ENCODE measurements at places on chromosomes 2 and 18.

DNA sequence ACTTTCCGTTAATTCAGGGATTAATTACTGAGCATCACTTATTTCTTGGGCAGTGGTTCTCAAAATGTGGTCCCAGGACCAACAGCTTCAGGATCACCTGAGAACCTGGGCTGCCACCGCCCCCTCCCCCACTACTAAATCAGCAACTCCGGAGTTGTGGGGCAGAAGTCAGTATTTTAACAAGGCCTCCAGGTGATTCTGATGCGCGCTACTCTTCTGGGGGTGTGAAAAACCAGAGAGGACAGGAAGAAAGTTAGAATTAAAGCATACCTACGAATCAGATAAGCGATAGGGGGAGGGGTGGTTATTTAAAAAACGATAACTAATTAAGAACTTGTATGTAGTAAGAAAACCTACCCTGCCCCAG is 319 bp downstream of the ZSCAN30 start:
- DNase-seq, result no peak

GRCh38 chr2:82740527-82740926 is 1718.6 kb downstream of the SUCLG1 start:
- DNase-seq, result no peak

DNA sequence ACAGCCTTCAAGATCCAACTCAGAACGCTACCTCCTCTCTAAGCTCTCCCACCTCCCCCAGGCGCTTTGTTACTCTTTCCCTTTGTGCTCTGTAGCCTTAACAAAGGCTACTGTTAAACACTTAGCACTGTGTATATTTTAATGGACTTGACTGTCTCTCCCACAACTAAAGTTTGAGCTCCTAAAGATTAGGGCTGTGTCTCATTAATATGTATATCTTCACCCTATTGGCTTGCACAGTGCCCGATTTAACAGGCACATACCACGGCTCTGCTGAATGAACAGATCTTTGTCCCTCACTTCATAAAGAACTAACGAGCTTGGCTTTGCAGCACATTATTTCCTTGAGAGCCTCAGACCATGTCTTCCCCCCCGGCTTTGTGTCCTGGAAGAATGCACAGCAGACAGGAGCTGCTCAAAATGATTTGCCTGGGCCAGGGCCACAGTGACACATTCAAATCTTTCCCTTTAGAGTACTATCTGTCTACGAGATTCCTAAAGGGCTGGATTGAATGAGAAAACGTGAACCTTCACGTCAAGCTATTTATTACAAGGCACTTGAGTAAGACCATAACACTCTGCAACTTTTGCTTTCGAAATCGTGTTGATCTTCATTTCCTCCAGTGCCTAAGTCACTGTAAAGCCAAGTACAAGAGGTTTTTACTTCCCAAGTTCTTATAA is 22.1 kb downstream of the ABHD3 start:
- DNase-seq, result peak; percentile 79

DNA sequence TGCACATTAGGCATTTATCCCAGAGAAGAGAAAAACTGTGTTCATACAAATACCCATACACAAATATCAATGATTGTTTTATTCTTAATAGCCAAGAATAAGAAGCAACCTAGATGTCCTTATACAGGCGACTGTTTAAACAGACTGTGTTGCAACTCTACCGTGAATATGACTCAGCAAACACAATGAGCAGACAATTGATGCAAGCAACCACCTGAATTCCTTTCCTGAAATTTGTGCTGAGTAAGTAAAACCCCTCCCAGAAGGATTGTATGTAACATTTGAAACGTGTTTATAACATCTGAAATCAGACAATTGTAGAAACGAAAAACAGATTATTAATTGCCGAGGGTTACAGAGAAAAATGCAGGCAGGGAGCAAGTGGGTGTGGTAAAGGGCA is 621.9 kb upstream of the SOX11 start:
- DNase-seq, result peak; percentile 67

DNA sequence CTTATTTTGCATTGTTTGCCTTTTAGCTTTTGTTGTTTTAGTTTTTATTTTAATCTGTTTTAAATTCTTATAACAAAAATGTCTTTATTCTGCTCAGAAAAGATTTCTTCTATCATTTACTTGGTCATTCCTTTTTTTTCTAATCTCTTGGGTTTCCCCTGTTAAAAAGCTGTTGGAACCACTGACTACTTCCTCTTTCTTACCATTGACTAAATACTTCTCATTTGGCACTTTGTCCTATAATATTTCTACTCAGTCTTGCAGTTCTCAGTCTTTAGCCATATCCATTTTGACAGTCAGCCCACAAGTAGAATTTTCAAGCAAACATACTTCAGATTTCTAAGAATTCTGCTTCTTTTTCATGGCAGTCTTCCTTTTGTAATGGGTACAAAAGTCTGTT is 567.2 kb downstream of the SATB2 start:
- DNase-seq, result no peak

DNA sequence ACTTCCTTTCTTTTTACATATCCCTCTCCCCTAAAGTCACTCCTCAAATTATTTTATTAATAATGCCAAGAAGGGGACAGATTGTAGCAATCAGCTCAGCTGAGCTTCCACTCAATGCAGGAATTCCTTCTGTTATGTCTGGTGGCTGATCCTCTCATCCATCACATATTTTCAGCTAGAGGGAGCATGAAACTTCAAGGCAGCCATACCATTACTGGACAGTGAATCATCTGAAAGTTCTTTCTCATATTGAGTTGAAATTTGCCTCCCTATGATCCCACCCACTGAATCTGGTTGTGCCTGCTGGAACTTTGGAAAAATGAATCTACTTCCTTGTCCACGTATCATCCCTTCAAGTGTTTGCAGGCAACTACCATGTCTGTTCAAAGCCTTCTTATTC is 11.2 kb downstream of the ZNF385B start:
- DNase-seq, result peak; percentile 64

DNA sequence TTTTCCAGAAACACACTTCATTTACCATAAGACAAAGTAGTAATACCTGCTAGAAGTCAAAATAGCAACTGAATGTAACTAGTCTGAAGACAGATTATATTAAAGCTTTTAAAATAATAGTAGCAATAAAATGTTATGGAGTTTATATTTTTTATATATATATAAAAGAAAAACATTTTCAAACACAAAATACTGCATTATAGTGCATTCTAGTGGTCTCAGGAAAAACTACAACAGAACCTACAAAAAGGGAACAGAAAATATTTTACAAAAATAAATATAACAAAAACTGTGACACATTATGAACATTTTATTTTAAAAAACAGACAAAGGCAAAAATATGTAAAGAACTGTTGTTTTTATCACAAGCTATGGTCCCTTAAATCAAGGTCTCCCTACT is 48.0 kb downstream of the STRN start:
- no peak for DNase-seq

GRCh38 chr18:57077786-57078552 is 68.9 kb upstream of the BOD1L2 start:
- no peak for DNase-seq

GRCh38 chr2:97660044-97660774 is 3.6 kb downstream of the ACTR1B start:
- DNase-seq, result no peak

- no peak for DNase-seq
Observed at GRCh38 chr2:61096438-61096837, 30.8 kb downstream of the SANBR start.

- DNase-seq, result no peak
Observed at GRCh38 chr2:11389052-11389420, 44.6 kb upstream of the ROCK2 start.

GRCh38 chr2:113233593-113234550 is 44.8 kb downstream of the PAX8 start:
- peak; percentile 45 for DNase-seq

- peak; percentile 45 for DNase-seq
Observed at GRCh38 chr18:37006742-37007141, 177.8 kb downstream of the KIAA1328 start.

- DNase-seq, result peak; percentile 35
Observed at GRCh38 chr18:61602836-61603235, 269.6 kb downstream of the CDH20 start.

- peak; percentile 21 for DNase-seq
Observed at GRCh38 chr18:75624869-75625268, 197.4 kb upstream of the SMIM21 start.

DNA sequence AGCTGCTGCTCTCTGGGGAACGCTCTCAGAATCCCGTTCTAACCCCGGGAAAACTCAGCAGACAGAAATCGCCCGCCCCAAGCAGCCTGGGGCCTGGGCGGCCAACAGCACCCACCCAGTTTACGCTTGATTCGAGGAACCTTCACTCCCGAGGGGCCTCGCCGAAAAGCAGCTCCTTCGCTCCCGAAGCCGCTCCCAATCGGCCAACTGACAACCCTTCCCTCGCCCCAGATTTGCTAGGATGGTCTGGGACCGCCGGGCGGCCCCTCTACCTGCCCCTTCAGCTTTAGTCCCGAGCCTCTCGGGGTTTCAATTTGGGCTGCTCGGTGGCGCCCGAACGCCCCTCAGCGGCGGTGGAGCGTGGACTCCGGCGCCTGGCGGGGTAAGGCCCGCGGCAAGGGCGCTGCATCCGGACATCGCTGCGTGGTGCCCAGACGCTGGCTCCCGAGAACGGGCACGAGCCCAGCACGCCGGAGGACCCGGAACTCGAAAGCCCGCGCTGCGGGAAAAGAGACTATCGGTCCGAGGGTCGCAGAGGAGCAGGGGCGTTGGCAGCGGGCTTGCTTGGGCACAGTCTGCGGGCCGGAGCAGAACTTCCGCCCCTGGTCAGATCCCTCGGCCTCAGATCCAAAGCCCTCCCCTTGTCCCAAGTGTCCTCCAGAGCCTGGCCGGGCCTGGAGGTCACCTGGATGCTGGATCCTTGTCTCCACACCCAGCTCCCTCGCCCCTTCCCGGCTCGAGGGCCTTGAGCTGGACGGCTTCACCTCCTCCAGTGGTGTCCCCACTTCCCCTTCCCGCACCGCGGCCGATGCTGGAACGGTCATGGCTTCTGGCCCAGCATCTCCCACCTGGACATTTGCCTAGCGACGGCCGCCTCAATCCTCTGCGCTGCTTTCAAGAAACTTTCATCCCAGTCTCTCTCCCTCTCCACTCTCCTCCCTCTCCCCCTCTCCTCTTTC is 3.0 kb upstream of the OTX1 start:
- DNase-seq, result peak; percentile 10

All from bronchial epithelial cell (primary cell).